ENCODE measurements at places on chromosomes 13 and 19. TPM values are rescaled to one million over a fixed set of nuclear protein-coding genes. Genes with fewer than 3 reads are reported as not detected.

GRCh38 chr19:33063753-33064457 lies 783 bp downstream of the RHPN2 start:
- H3K4me1 ChIP-seq: no peaks in the 10 kb centered on the region
- no peak overlapping the region for H3K27ac ChIP-seq
- no peaks in the 10 kb centered on the region for H3K27me3 ChIP-seq
- H3K4me3 ChIP-seq: peak overlapping the region; percentile 86

GRCh38 chr19:35149463-35149862 lies 5.1 kb upstream of the FXYD5 start:
- no peak overlapping the region for H3K27ac ChIP-seq
- peaks cover 30% of the 10 kb centered on the region for H3K27me3 ChIP-seq
- H3K4me1 ChIP-seq: no peaks in the 10 kb centered on the region
- H3K36me3 ChIP-seq: no peaks in the 10 kb centered on the region
- no peak overlapping the region for H3K4me3 ChIP-seq

DNA sequence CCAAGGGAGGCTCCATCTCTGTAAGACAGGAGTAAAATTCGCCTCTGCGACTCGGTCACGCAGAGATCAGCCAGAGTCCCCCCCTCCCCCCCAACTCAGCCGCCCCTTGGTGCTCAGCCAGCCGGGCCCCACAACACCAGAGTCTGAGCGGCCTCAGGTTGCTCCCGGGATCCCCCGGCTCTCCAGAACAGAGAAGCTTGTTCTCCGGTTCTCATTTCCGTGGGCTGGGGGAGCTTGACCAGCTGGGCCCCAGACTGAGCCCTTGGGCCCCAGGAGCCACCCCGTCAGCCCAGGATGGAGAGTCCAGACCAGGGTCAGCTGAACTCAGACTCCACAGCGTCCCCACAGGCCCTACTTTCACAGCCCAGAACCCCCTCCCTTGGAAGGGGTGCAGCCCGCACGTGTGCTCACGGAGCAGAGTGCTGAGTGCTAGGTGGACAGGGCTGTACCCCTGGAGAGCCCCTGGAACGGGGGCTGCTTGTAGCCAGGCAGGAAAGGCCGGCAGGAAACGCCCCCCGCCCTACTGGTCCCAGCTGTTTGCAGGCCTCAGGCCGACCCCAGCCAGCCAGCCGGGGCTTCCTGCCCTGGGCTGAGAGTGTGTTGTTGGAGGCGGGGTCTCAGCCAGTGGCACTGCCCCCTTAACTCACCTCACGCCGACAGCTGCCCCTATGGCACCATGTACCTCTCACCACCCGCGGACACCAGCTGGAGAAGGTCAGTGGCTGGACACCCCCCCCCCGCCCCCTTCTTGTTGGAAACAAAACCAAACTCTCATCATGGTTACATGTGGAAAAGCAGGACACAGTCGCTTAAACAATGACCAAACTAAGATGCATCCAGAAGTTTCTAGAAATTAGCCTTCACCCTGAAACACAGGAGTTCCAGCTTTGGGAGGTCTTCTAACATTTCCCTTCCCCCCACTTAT lies 44.4 kb downstream of the COMP start:
- H3K4me3 ChIP-seq: no peak overlapping the region
- peak; percentile 78 for DNase-seq
- H3K27me3 ChIP-seq: no peaks in the 10 kb centered on the region
- H3K4me1 ChIP-seq: peaks cover 6% of the 10 kb centered on the region

Gene SAMD1
- 126 TPM for total RNA-seq

DNA sequence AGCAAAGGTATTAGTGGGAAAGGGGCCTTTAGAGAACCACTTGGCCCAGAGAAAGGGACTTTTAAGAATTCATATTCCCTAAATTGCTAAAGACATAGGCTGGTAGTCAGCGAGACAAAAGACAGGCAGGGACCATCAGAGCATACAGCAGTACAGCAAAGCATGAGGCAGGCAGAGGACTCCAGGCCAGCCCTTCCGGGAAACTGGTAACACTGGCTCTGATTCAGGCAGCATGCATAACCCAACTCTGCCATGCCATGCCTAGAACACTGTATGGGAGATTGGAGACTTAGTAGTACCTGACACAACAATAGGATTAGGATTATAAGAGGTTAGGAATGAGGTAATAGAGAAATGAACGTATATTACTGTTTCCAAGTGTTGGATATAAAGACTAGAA lies 34.9 kb downstream of the CAB39L start:
- H3K4me3 ChIP-seq: no peak overlapping the region
- no peaks in the 10 kb centered on the region for H3K4me1 ChIP-seq
- DNase-seq: peak; percentile 48
- H3K27me3 ChIP-seq: no peaks in the 10 kb centered on the region
- H3K36me3 ChIP-seq: no peaks in the 10 kb centered on the region
- no peak overlapping the region for H3K27ac ChIP-seq

GRCh38 chr19:39864118-39864517 lies 17.9 kb upstream of the FBL start:
- no peak overlapping the region for H3K4me3 ChIP-seq
- no peaks in the 10 kb centered on the region for H3K4me1 ChIP-seq
- no peak overlapping the region for H3K27ac ChIP-seq
- H3K36me3 ChIP-seq: no peaks in the 10 kb centered on the region
- no peak for DNase-seq
- no peaks in the 10 kb centered on the region for H3K27me3 ChIP-seq

DNA sequence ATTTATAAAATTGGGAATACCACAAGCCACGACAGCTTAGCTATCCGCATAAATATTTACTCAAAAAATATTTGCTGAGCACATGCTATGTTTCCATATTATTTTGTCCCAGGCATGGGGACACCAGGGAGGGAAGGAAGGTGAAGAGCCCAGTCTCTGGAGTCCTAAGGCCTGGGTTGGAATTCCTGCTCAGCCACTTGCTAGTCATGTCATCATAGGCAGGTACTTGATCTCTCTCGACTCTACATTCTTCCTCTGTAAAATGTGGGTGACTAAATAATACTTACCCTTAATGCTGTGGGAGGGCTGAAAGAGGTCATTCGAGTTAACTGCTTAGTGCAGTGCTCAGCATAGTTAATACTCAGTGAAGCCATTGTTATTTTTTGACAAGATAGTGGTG lies 4.3 kb upstream of the RNASEH2B start:
- no peak overlapping the region for H3K27ac ChIP-seq
- H3K36me3 ChIP-seq: no peaks in the 10 kb centered on the region
- H3K4me1 ChIP-seq: peaks cover under 1% of the 10 kb centered on the region
- DNase-seq: no peak

Gene GALP
- total RNA-seq: not detected

DNA sequence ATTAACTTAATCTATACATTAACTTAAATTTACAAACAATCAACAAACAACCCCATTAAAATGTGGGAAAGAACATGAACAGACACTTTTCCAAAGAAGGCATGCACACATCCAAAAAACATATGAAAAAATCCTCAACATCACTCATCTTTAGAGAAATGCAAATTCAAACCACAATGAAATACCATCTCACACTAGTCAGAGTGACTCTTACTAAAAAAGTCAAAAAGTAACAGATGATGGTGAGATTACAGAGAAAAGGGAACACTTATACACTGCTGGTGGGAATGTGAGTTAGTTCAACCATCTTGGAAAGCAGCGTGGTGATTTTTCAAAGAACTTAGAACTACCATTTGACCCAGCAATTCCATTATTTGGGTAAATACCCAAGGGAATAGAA lies 759.2 kb upstream of the SLITRK1 start:
- no peaks in the 10 kb centered on the region for H3K27me3 ChIP-seq
- no peaks in the 10 kb centered on the region for H3K4me1 ChIP-seq
- no peak overlapping the region for H3K4me3 ChIP-seq
- no peaks in the 10 kb centered on the region for H3K36me3 ChIP-seq

GRCh38 chr13:25571237-25571636 lies 199.5 kb downstream of the ATP8A2 start:
- no peak for DNase-seq
- H3K4me3 ChIP-seq: no peak overlapping the region
- no peak overlapping the region for H3K27ac ChIP-seq
- H3K27me3 ChIP-seq: no peaks in the 10 kb centered on the region
